ENCODE measurements at places on chromosomes 6 and 20.

GRCh38 chr20:32077190-32077589 is 25.1 kb downstream of the HCK start:
- no peak for DNase-seq

DNA sequence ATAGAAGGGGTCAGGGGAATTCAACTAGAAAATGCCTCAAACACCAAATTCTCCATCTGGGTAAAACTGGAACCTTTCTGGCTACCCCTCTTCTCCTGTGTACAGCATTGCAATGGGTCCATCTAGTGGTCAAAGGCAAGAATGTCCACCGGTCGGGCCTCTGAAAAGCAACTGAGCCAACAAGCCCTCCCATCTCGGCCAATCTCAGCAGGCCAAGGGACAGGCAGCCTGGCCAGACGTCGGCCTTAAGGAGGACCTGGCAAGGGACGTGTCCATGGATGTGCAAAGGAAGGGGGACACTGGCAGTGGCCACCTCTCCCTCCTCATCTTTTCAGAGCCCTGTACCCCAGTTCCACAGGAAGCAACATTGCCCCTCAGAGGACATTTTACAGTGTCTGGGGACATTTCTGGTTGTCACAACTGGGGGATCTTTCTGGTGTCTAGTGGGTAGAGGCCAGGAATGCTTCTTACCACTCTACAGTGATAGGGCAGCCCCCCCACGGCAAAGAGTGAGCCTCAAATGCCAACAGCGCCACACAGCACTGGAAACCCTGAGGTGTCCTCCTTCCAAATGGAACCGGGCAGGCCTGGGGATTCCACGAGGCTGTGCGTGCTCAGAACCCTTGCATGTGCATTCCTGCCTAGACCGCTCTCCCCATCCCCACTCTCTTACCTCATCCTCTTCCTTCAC is 99.8 kb upstream of the FOXA2 start:
- DNase-seq, result no peak

GRCh38 chr20:62845416-62846160 is 16.0 kb downstream of the TCFL5 start:
- no peak for DNase-seq

DNA sequence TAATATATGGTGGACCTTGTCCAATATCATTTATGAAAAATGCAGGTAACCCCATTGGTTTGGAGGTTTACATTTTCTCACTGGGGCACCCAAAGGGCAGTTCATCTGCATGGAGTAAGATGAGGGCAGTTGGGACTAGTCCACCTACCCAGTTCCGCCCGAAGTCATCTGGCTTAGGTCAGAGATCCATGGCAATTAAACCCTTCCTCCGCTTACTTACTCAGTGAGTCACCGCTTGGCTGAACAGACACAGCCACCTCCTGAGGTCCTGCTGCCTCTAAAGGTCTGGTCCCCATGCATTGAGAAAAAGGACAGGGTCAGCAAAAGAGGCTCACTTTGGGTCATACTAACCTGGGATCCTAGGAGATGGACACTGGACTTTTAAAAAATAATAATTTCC is 102.9 kb upstream of the PRL start:
- DNase-seq, result no peak

GRCh38 chr20:10537850-10538480 is 102.9 kb downstream of the SLX4IP start:
- DNase-seq, result no peak

GRCh38 chr6:21741221-21742109 is 147.9 kb downstream of the SOX4 start:
- DNase-seq, result no peak

DNA sequence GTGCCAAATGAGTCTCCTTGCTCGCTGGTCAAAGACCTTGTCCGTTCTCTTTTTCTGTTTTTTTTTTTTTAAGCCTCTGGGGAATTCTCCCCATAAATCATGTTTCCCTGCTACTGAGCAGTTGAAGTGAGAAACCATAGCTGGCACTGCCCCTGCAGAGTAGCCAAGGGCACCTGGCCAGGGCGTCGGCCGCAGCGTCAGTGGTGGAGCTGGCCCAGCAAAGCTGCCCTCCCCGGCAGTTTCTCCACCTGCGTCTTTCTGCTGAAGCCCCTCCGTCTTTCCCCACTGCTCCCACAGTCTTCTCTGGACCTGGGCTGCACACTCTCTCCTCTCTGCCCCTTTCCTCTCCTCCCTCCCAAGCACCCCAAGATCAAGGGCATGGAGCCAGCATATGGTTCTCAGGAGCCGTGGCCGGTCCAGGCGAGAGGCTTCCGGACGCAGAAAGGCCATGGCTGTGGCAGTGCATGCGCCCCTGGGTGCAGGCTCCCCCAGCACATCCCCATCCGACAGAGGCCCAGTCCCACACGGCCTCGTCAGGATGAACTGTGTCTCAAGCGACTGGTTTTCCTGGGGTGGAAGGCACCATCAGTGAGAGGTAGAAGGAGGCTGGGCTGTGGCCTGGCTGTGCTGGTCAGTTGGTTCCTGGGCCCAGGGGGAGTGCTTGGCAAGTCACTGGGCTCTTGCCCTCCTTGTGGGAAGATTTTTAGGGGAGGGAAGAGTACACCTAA is 218.1 kb downstream of the ERMARD start:
- DNase-seq, result no peak

- DNase-seq, result no peak
Measured at GRCh38 chr6:125357515-125358256, 55.9 kb upstream of the HDDC2 start.

DNA sequence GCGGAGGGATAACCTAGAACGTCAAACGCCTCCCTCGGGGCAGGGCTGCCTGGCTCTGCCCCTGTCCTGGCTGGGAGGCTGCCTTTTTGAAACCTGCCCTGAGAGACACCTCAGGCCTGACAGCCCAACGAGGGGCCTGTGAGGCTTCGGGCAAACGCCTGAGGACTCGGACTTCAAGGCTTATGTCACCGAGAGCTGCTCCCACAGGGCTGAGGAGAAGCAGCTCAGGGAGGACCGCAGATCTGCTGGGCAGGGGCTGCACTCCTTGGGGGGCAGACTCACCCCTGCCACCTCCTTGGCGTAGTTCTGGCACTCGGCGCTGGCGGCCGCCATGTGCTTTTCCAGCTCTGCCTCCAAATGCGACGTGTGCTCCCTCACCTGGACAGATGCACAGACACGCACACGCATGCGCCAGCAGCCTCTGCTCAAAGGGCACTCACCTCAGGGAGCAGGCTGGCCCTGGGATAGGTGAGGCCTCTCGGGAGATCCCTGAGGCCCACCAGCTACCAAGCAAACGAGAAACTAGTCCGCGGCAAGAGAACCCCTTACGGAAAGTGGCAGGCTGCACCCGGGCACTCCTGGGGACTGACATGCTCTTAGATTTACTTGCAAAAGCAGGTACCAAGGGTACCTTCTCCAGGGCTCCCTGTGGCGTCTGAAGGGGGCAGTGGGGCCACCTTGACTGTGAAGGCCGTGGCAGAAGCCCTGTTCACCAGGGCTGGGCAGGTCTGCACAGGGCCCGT is 49.6 kb downstream of the DSTN start:
- no peak for DNase-seq

- DNase-seq, result no peak
Measured at GRCh38 chr20:56809668-56810067, 180.6 kb downstream of the TFAP2C start.

- DNase-seq, result no peak
Measured at GRCh38 chr6:113873043-113873667, 16.0 kb downstream of the MARCKS start.

Measured in activated CD4-positive, CD25-positive, alpha-beta regulatory T cell treated with anti-CD3 and anti-CD28 coated beads, Interleukin-2, amount 50 U/mL, for 16 hours (primary cell).